ENCODE measurements at places on chromosomes 3 and 15.
A peak's percentile ranks its signal among the peaks of the same experiment; 100 is the strongest.

GRCh38 chr3:178805741-178806140 lies 265.9 kb downstream of the ZMAT3 start:
- DNase-seq: no peak

GRCh38 chr3:106518516-106518915 lies 649.7 kb upstream of the CBLB start:
- no peak for DNase-seq

- DNase-seq: no peak
Measured at GRCh38 chr3:49619649-49620048, 54.5 kb upstream of the APEH start.

GRCh38 chr15:96330064-96330449 lies 443 bp upstream of the NR2F2 start:
- peak; percentile 80 for DNase-seq

- no peak for DNase-seq
Measured at GRCh38 chr3:168806871-168807270, 711.1 kb upstream of the GOLIM4 start.

DNA sequence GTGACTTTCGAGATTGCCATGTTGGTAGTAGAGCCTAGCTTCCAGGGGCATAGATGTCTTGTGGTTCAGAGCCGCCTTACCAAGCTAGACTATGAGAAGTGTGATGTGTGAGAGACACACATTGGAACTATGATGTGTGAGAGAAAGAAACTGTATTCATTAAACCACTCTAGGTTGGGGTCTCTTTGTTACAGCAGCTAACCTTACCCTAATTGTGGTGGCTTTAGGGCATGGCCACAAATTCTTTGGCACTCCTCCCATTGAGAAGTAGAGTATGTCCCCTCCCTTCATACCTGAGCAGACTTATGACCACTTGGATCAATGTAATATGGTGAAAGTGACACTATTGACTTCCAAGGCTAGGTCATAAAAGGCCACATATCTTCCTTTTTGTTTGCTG lies 35.3 kb upstream of the CDV3 start:
- no peak for DNase-seq

- DNase-seq: no peak
Measured at GRCh38 chr3:48208076-48208475, 15.2 kb upstream of the CAMP start.

All from spleen (tissue), 13 donors.